ENCODE measurements at places on chromosomes 11 and 22.

GRCh38 chr11:84261707-84262106 is 975.5 kb upstream of the CCDC90B start:
- DNase-seq: peak; percentile 8

GRCh38 chr22:43830931-43831560 is 18.9 kb upstream of the EFCAB6 start:
- DNase-seq: no peak

DNA sequence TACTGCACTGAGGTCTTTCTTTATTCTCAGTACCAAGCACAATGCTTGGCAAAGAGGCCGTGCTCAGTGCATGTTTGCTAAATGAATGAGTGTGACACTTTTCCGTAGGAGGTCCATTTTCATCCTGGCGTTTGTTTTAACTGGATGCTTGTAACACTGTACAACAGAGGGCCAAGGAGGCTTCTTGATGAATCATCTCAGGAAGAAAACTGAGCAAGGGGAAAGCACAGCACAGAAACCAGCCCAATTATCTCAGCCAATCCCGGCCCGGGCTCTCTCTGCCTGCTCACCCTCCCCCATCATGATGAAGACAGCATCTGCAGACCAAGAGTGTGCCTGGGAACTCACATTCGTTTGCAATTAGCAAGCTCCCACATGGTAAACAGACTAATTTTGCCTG is 570.3 kb downstream of the OPCML start:
- peak; percentile 46 for DNase-seq

GRCh38 chr11:62306227-62306626 is 7.4 kb upstream of the SCGB1D4 start:
- DNase-seq: no peak

DNA sequence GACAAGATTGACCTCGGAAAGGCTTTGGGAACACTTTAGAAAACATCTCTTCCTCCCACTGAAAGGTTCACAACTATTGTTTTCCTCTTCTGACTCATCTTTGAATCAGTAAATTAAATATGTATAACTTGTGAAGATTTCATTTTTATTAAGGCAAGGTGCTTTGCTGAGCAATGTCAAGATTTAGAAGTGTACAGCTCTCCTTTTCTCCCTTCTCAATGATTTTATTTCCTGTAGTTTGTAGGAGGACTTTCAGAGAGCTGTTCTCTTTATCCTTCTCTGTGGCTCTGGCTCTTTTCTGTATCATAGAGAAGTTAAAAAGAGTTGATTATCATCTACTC is 594.2 kb downstream of the METTL15 start:
- DNase-seq: no peak

GRCh38 chr22:31106731-31107177 is 614 bp downstream of the SELENOM start:
- DNase-seq: no peak

- no peak for DNase-seq
These were observed 802 bp upstream of the PIM3 start for GRCh38 chr22:49959782-49960158.

DNA sequence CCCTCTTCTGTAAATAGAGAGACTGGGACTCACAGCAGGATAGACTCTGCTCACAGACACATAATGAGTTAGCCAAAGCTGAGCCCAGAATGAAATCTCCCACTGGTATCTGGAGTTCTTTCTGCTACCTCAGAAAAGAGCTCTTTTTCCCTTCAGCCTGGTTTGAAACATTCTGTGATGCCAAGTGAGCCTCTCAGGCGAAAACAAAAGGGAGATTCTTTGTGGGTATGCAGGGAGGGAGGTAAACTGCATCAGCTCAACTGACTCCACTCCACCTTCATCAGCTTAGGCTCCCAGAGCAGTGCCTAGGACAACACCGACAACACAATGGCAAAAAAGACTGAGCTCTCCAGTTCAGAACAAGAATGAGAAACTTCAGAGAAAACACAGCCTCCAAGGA is 55.1 kb upstream of the SCUBE2 start:
- DNase-seq: peak; percentile 47

All from midbrain (tissue), 1 donor.